ENCODE measurements at places on chromosomes 1 and 21. TPM values are rescaled to one million over a fixed set of nuclear protein-coding genes. Genes with fewer than 3 reads are reported as not detected.
A peak's percentile ranks its signal among the peaks of the same experiment; 100 is the strongest.

DNA sequence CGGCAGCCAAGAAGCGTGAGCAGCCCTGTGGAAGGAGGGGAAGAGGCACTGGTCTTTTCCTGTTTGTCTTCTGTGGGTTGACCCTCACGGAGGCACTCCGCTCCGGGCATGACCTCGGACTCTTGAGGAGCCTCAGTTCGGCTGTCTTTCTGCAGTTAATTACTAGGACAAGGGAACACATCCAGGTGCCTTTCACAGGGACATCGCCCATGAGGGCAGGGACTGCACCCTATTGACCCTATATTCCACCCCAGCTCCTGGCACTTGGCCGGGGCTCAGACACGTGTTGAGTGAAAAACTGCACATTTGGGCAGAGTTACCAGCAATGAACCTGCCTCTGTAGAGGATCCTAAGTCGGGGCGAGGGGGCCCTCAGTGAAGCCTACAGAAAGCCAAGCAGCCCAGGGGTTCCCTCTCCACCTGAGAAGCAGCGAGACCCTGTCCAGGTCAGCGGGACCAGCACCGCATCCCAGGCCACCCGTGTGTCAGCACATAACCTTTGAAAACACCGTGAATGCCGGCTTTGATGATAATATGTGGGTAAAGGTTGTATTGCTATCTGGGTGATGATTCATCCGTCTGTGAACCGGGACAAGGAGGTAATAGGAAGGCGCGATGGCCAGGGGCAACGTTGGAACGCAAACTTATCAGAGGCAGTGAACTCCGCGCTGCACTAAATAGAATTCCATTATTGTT is 161.4 kb upstream of the ARHGEF16 start:
- DNase-seq = no peak

DNA sequence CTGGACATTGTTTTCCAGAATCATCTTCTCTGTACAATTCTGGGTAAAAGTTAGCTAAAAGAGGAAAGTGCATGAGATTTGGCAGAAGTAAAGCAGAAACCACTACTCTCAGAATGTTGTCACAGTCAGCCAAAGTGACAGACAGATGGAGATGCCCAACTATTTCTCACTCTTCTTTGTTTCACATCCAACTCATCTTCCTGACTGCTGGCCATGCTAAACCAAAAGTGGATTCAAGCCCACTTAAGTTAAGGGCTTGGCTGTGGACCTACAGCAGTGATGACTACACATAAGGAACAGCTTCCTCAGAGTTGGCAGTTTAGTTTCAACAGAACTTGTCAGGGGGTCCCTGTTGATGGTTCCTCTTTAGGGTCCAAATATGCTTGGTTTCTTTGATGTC is 730.2 kb downstream of the LRRIQ3 start:
- no peak for DNase-seq

HMGN2 gene
- 722 TPM for total RNA-seq

DNTTIP2 gene
- 39.2 TPM for total RNA-seq

NBPF4 gene
- not detected for total RNA-seq

CRYBG2 gene
- not detected for total RNA-seq

HPDL gene
- total RNA-seq = 0.23 TPM

DNA sequence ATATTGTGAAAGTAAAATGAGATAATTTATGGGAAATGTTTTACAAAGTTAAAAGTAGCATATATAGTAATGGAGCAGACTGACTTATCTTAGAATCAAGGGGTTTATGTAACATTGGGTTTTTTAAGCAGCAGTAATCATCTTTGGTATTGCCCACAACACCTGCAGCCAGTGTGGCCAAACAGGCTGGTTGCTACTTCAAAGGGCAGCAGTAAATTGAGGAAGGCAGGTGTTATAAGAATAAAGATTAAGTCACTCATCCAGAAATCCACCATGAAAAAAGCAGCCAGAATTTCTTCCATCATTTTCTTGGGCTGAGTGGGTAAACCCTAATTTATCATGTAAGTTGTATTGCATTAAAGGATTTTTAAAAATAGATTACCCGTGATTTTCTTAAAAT is 16.7 kb downstream of the DYNLT5 start:
- no peak for DNase-seq

DNA sequence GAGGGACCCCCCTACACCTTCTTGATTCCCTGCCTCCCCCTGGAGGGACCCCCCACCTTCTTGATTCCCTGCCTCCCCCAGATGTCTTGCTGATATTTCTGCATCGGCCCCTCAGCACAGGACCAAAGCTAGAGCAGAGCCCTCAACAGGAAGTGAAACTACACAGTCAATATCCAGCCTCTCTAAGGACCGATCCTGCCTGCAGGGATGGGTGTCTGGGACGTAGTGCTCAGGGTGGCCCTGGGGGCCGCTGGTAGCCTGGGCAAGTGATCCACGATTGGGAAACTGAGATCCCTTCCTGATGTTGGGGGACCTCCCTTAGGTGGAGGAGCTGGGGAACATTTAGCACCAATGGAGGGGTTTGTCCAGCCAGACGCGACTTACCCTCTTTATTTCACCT is 3.9 kb upstream of the LEFTY2 start:
- no peak for DNase-seq

- DNase-seq = no peak
These were observed 6.9 kb downstream of the PLA2G5 start for GRCh38 chr1:20076710-20077461.

DNA sequence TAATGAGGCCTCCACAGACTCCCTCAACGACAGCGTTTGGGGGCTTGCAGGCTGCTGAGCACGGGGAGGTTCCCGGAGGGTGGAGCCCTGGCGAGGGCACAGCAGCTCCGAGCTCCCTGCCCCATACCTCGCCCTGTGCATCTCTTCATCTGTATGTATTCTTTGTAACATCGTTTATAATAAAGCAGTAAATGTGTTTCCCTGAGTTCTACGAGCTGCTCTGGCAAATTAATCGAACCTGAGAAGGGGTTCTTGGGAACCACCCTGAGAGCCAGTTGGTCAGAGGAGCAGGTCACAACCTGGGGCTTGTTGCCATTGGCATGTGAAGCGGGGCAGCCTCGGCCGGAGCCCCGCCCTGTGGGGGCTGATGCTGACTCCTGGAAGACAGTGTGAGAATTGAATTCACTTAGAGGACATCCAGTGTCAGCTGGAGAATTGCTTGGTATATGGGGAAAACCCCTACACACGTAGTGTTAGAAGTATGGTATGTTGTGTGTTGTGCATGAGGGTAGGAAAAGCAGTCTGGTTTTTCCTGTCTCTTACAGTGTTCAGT is 11.5 kb downstream of the SLC37A1 start:
- DNase-seq = no peak

- peak; percentile 62 for DNase-seq
These were observed 186.9 kb upstream of the ADGRL4 start for GRCh38 chr1:79193211-79194079.

GABRD gene
- total RNA-seq = not detected

DNA sequence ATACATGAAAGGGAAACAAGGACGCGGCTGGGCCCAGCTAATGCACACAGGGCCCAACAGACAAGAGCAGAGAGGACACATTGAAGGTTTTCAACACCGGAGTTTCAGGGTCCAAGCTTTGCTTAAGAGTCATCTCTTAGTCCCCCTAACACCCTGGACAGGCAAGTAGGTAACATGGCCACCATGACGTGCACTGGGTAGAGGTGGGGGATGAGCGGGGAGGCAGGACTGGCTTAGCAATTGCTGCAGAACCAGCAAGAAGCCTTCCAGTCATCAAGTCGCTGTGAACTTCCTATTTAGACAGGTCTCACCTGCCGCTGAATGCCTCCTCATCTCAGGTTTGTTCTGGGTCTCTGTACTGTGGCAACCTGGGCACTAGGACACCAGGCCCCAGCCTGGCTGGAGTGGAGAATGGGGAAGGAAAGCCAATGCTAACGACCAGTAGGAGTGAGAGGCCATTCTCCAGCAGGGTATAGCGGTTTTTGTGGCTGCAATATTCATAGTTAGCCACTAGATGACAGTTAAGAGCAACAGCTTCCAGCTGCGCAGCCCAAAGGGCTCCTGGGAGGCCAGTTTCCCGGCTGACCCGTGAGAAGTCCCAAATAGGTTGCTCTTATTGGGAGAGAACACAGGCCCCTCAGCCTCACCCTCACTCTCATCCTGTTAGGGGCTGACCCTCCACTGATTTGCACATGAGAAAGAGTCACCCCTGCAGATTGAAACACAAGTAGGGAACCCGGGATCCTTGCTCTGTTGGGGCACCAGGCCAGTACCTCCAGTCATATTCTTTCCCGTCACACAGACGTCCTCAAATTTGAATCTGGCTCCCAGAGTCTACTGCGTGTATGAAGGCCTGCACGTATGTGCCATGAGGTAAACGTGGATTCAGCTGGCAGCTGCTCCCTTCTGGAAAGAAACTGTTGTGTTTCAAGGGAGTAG is 6.0 kb upstream of the PIGC start:
- DNase-seq = peak; percentile 68

DNA sequence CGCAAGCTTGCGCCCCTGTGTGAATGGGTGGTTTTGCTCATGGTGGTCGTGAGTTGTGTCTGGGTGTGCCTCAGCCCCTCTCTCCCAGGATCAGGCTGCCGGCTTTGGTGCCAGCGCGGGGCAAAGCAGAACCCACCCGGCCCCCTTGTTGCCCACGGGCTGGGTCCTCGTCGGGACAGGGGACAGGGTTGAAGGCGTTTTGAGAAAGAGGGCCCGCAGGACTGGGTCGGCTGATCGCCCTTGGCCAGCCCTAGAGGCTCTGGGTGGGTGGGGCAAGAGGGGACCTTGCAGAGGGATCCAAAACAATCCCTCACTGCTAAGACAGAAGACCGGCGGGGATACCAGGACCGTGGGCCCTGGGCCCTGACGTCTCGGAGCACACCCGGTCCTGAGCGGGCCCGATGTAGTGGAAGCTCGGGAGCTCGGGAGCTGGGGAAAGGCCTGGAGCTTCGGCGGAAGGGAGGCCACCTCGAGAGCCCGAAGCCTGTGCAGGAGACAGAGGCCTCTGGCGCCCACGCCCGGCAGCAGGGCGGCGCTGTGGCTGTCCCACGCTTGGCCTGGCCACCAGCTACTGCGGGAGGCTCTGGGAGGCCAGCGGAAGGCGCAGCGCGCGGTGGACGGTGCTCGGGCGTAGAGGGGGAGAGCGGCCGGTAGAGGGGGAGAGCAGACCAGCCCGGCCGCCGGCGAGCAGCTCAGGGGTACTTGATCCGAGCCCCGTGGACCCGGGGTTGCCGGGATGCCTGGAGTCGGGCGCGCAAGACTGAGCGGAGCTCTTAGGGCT is 2.8 kb upstream of the ZNF678 start:
- DNase-seq = no peak

DNA sequence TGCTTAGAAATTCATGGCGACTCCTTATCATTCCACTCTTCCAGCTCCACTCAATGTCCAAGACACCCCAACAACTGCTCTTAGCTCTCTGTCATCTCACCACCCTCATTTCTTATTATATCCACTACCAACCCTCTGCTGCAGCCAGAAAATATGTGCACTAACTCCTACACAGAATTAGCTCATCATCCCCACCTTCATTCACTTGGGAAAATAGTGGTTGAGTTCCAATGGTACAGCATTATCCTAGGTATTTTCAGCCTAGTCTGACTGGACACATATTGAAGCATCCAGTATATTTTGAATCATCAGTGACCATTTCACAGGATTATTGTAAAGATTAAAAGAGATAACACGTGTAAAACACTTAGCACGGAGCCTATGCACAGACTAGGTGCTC is 16.7 kb upstream of the VSIG8 start:
- no peak for DNase-seq

DNA sequence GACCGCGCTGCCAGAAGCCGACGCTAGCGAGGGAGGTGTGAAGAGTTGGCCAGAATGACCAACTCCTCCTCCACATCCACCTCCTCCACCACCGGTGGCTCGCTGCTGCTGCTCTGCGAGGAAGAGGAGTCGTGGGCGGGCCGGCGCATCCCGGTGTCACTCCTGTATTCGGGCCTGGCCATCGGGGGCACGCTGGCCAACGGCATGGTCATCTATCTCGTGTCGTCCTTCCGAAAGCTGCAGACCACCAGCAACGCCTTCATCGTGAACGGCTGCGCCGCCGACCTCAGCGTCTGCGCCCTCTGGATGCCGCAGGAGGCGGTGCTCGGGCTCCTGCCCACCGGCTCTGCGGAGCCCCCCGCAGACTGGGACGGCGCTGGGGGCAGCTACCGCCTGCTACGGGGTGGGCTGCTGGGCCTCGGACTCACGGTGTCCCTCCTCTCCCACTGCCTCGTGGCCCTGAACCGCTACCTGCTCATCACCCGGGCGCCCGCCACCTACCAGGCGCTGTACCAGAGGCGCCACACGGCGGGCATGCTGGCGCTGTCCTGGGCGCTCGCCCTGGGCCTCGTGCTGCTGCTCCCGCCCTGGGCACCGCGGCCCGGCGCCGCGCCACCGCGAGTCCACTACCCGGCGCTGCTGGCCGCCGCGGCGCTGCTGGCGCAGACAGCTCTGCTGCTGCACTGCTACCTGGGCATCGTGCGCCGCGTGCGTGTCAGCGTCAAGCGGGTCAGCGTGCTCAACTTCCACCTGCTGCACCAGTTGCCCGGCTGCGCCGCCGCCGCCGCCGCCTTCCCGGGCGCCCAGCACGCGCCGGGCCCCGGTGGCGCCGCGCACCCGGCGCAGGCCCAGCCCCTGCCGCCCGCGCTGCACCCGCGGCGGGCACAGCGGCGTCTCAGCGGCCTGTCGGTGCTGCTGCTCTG is 1.2 kb downstream of the GPR88 start:
- DNase-seq = peak; percentile 26

DNA sequence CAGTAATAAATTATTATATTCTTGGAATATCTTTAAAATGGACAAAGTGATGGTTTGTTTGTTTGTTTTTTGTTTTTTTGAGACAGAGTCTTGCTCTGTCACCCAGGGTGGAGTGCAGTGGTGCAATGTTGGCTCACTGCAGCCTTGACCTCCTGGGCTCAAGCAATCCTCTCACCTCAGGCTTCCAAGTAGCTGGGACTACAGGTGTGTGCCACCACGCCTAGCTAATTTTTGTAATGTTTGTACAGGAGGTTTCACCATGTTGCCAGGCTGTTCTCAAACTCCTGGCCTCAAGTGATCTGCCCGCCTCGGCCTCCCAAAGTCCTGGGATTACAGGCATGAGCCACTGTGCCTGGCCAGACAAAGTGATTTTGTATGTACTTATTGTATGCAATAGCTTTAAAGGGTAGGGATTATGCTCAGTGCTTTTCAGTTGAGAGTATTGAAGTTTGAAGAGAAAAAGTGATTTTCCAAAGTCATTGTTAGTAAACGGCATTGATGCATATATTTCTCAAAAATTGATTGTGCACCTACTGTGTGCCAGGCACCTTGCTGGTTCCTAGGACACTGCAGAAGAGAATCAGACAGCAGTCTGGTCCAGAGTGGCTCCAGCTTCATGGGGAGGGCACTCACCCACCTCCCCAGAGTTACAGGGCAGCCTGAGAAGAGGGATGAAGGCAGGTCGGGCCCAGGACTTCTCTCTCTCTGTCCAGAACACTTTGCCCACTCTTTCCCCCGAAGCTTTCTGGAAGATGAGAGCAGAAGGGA is 34.2 kb upstream of the TTC22 start:
- no peak for DNase-seq

DNA sequence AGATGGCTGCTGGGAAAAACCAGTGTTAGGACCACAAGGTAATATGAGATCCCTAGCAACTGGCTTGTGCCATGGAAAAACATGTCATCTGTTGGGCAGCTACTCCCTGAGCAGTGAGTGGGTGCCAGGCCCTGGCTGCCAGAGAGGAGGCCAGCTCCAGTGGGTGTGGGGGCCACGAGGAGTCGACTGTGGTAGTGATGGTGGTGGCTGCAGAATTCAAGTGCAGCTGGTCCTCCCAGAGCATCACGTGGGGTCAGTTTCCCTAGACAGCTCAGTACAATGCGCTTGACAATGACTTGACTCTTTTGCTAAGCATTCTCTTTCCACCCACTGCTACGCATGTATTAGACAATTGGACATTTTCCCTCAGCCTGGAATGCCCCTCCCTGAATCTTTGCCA is 14.5 kb upstream of the CDC42 start:
- peak; percentile 44 for DNase-seq

SV2A gene
- 23.5 TPM for total RNA-seq

GRCh38 chr1:165365341-165365740 is 8.8 kb upstream of the LMX1A start:
- no peak for DNase-seq

IGSF9 gene
- not detected for total RNA-seq

Data from LHCN-M2 (cell line).